Naive B cell (primary cell): ENCODE measurements at places on chromosomes 13 and 19. TPM values are rescaled to one million over a fixed set of nuclear protein-coding genes. Genes with fewer than 3 reads are reported as not detected.
A peak's percentile ranks its signal among the peaks of the same experiment; 100 is the strongest.

DNA sequence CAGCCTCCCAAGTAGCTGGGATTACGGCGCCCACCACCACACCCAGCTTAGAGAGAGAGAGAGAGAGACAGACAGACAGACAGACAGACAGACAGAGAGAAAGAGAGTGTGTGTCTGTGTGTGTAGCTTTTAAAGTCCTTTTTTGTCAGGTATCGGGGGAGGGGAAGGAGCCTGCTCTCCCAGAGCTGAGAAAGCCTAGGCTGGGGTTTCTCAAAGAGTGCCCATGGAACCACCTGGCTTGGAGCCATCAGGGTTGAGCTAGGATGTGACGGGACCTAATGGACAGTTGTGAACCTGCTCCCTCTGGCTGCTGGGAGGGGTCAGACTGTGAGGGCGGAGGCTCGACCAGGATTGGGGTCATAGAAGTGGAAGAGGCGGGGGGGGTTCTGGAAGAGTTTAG, 16.6 kb downstream of the RFX1 start:
- DNase-seq, result no peak

- no peak for DNase-seq
These were observed 10.9 kb downstream of the ZNF549 start for GRCh38 chr19:57537953-57538547.

GRCh38 chr13:101514695-101515275, 62.3 kb downstream of the ITGBL1 start:
- DNase-seq, result peak; percentile 12

The ACTL9 gene
- polyA plus RNA-seq, result not detected

DNA sequence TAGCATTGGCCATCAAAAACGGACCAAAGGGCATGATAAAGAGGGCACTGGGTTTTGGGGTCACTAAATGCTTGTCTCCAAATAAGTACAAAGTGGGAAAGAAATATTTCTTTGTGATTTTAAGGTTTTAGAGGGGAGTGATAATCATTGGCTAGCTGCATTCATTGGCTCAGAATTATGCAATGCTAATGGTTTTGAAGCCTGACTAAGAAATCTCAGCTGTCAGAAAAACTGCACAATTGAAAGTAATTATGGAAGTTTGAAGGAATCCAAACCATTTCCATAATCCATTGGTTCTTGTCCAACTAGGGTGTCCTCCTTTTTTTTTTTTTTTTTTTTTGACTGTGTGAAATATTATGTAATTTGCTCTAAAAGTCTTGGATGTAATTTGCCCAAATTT, 88.2 kb upstream of the ARGLU1 start:
- no peak for DNase-seq

The SPTBN4 gene
- polyA plus RNA-seq, result not detected

The RYR1 gene
- polyA plus RNA-seq, result 0.01 TPM

- DNase-seq, result no peak
These were observed 277.6 kb upstream of the DACH1 start for GRCh38 chr13:72144636-72145035.

DNA sequence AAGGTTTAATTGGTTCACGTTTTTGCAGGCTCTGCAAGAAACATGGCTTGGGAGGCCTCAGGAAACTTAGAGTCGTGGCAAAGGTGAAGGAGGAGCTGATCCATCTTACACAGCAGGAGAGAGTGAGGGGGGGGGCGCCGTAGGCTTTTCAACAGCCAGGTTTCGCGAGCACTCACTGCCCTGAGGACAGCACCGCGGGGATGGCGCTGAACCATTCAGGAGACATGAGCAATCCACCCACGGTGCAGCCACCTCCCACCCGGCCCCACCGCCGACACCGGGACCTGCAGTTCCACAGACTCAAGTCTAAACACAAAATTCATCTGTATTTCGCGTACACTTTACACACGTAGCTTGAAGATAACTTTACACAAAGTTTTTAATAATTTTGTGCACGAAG, 73.6 kb downstream of the KDM4B start:
- no peak for DNase-seq
